ENCODE measurements at places on chromosomes 2 and 18.

- DNase-seq: no peak
These were observed 152.4 kb downstream of the MGAT5 start for GRCh38 chr2:134406311-134406710.

DNA sequence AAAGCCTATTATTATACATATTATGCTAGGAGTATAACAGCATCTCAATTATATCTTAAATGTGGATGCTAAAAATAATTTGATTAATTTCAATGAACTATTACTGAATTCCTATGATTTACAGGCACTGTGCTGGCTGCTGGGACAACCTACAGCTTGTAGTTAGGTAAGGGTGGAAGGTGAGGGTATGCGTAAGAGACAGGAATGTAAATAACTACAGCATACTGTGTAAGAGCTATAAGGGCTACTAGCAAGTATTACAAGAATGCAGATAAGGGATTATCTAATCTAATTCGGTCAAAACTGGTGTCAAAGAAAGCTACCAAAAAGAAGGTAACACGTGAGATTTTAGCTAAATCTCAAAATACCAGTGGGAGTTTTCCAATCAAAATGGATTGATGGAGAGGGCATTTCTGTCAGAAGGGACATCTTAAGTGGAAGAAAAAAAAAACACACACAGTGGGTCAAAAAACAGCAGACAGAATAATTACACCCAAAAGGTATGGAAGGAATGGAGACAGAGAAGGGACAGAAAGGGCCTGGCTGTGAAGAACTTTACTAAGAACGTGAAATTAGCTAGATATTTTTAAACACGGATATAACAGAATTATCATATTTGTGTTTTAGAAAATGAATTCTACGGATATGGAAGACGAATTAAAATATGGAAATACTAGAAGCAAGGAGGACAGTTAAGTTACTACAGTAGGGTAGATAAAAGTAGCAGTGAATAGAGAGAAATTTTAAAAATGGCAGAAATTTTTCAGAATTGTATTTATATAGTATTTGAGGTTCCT is 47.1 kb downstream of the STRN start:
- no peak for DNase-seq

GRCh38 chr2:26974352-26974751 is 3.9 kb downstream of the MAPRE3 start:
- no peak for DNase-seq

- DNase-seq: no peak
These were observed 297.8 kb downstream of the DLGAP1 start for GRCh38 chr18:4157352-4157751.

- DNase-seq: no peak
These were observed 96.6 kb upstream of the NOSTRIN start for GRCh38 chr2:168705534-168706470.

DNA sequence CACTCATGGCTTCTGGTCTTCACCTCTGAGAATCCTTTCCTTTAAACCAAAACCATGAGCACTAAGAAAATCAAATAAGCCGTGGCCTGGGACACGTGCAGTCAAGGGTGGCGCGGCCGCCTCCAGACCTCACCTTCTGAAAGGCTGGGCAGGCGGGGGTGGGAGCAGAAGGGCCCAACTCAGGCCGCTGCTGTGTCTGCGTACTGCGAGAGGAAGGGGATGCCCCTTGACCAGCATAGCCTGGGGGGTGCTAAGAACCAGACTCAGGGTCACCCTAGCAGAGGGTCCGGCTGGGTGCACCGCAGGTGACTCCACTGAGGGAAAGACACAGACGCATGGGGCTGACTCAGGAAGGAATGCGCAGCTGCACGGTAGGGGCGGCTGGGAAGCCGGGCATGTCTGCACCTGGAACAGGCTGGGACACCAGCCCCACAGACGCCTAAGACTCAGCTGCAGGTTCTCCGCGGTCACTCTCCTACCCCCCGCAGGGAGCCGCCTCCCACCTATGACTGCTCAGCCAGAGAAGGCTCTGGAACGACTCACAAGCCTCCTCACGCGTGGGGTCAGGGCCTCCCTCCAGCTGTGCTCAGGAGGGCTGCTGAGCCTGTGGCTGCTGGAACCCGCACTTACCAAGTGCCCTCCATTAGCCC is 432.4 kb upstream of the MYT1L start:
- no peak for DNase-seq

- DNase-seq: peak; percentile 13
These were observed 2.3 kb upstream of the MAL start for GRCh38 chr2:95023222-95023597.

- DNase-seq: no peak
These were observed 41.8 kb downstream of the LRP2 start for GRCh38 chr2:169320561-169320960.

GRCh38 chr2:29039718-29040480 is 34.4 kb downstream of the PCARE start:
- no peak for DNase-seq

DNA sequence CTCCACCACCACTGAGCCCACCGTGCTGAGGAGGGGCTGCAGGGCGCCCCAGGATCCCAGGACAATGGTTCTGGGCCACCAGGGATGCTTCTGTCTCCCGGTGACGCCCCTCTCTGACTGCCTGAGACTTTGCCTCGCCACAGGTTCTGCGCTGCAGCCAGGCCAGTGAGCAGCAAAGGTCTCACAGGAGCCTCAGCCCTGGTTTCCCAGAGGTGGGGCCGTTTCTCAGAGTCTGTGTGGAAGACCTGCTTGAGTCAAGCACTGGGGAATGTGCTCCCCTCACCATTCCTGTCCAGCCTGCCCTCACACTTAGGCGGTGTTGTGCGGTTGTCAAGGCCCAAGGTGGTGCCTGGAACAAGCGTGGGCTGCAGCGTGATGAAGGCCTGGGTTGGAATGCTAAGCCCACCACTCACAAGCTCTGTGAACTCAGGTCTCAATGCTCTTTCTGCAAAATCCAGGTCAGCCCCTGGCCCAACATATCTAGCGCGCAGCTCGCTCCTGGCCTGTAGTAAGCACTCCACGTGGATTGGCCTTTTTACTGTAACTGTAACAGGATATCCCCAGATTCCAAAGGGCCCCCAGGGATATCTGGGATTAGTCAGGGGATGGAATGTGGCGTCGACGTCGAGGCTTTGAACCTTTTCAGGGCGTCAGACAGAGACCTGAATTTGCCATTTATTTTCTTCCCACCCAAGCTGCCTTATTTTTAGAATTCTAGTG is 47.6 kb downstream of the PLB1 start:
- no peak for DNase-seq

- DNase-seq: no peak
These were observed 163.5 kb upstream of the POU3F3 start for GRCh38 chr2:104690255-104690984.

Measured in stimulated activated CD8-positive, alpha-beta memory T cell treated with anti-CD3 and anti-CD28 coated beads, Interleukin-12 subunit alpha, Interleukin-12 subunit beta, amount 100 ng/mL, for 4 hours (primary cell).